ENCODE measurements at places on chromosomes 16 and 17.

DNA sequence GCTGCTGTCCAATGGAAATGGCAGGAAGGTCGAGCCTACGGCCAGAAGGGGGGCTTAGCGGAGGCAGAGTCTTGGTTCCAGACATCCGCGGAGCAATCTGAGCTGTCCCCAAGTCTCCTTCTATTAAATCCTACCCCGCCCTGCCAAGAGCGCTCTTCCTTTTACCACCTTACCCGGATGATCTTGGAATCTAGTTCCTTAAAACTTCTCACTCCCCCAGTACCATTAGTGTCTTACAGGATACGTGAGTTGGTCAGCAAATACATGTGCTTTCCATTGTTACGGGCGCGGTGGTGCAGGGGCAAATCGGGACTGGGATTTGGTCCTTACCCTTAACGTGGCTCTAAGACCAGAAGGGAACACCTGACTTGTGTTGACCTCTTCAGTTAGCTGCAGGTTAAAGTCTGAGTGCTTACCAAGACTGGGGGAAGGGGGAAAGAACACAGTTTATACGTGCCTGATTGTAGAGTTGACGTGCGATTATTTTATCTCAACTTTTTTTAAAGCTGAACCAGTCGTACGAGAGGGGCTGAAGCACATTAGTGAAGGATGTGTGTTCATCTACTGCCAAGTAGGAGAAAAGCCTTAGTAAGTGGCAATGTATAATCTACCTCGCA, 495 bp downstream of the TXNDC17 start:
- no peak for DNase-seq

- no peak for DNase-seq
These were observed 89.0 kb upstream of the TOB1 start for GRCh38 chr17:50955160-50955559.

DNA sequence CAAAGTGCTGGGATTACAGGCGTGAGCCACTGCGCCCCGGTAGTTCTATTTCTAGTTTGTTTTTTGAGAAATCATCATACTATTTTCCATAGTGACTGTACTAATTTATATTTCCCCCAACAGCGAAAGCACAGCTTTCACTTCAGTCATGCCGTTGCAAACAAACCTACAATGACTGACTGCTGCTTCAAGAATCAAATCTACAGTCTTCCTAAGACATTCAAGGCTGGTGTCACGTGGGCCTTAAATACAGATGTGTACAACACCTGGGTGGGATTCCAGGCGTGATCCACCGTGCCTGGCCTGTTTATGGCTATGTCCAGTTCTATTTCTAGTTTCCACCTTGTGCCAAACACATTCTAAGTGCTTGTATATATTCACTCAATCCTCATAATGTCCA, 72.0 kb downstream of the ABCC6 start:
- no peak for DNase-seq

GRCh38 chr17:44655983-44656710, at the start of gene MEIOC:
MEIOC (plus strand) TSS chr17:44656468; CDS start chr17:44656614, 146 bp downstream.
- no peak for DNase-seq

GRCh38 chr16:84836234-84836647, 16.5 kb downstream of the CRISPLD2 start:
- no peak for DNase-seq

- no peak for DNase-seq
These were observed 37.1 kb downstream of the MPRIP start for GRCh38 chr17:17079336-17079735.

- no peak for DNase-seq
These were observed 604.0 kb upstream of the KIF2B start for GRCh38 chr17:53218723-53219122.

DNA sequence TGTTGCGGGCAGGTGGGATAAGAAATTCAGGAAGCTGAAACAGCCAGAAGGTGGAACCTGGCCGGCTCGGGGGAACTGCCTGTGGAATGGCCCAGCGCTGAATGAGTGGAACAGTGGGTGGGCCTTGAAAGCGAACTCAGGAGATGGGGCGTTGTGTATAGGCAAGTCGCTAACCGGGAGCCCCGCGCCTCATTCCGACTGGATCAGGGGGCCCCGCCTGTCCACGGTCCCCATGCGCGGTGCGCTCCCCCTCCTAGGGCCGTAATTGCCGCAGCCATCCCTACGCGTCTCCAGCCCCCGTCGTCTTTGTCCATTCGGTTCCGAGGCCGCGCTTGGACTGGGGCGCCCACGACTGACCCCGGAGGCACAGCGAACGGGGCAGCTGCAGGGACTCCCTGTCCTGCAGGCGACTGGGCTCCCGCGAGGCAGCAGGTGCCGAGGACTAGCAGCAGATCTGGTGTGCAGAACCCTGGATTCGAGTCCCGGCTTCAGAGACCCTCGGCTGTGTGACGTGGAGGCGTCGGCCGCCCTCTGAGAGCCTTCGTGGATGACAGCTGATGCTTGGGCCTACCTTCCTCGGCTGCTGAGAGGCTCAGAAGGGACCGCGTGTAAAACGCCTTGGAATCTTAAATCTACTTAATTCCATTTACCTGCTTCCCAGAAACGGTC, 10.9 kb upstream of the CA4 start:
- DNase-seq, result no peak

- DNase-seq, result no peak
These were observed 525 bp downstream of the CD2BP2 start for GRCh38 chr16:30354423-30355143.

GRCh38 chr17:49646391-49647255, 31.3 kb downstream of the SPOP start:
- DNase-seq, result no peak

DNA sequence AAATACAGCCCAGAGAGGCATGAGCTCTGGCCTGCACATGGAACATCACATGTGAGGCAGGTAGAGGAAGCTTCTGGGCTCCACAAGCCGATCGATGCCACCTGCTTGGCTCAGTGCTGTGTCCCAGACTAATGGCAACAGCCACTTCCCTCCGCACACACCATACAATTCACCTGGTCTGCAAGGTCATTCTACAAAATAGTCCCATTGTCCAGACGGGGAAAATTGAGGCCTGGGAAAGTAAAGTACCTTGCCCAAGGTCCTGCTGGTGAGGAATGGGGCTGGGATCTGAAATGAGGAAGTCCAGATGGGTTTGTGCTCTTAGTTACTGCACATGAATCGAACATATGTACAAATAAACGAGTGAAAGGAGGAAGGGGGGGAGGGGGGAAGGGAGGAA, 88.0 kb downstream of the LITAF start:
- no peak for DNase-seq

DNA sequence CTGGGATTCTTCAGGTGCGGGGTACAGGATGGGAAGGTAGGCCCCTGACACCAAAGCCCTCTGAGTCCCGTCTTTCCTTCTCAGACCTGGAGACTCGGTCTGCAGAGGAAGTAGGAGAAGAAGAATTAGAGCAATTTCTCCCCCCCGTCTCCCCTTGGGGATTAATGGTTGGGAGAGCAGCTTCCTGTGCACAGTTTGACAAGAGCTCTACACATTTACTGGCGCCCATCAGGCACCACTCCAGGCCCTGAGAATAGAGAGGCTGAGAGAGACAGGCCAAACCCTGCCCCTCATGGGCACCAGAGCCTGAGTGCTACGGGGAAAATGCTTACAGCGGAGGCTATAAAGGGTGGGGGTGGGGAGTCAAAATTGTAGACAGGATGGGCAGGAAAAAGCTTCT, 3.5 kb upstream of the C16orf74 start:
- no peak for DNase-seq

DNA sequence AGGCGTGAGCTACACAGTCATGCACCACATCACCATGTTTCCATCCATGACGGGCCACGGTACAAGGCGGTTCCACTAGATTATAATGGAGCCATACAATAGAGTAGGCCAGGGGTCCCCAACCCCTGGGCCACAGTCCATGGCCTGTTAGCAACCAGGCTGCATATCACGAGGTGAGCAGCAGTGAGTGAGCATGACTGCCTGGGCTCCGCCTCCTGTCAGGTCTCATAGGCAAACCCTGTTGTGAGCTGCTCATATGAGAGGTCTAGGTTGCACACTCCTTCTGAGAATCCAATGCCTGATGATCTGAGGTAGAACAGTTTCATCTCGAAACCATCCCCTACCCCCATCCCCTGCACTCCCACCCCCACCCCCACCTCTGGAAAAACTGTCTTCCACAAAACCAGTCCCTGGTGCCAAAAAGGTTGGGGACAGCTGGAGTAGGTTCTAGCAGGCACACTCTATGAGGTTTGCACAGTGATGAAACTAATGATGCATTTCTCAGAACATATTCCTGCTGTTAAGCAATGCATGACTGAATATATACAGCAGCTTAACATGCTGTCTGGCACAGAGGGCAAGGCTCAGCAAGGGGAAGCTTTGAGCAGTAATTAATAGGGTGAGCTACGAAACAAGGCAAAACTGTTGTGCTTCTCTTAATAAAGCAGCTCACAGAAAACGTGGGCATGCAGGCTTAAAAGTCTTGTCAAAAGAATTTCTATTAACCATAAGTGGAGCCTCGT, 108.0 kb downstream of the VPS53 start:
- DNase-seq, result no peak

DNA sequence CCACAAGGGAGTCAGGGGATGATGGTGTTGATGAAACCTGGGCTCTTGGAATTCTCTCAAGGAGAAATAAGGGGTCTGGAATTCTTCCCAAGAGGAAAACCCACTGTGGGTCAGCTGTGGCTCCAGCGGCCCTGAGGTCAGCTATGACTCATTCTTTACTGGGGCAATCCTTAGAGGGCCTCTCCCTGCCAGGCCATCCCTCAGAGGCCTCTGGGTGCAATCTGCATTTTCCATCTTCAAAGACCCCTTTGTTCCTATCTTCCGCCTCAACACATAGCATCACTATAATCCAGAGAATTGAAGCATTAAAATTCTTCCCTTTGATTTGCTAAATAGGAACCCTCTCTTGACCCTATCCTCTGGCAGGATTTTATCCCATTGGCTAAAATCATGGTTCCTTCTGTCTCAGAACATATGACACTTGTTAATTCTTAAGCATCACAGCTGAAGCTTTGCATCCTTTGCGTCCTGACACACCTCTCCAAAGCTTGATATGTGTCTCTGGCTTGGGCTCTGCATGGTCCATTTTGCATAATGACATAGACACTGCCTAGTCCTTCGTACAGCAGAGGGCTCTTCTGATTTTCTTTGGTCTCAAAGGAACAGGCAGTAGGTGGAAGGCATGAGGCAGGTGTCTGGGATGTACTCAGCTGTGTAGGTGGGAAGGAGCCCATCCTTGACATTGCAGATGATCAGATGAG, 4.4 kb upstream of the KRT37 start:
- DNase-seq, result no peak

DNA sequence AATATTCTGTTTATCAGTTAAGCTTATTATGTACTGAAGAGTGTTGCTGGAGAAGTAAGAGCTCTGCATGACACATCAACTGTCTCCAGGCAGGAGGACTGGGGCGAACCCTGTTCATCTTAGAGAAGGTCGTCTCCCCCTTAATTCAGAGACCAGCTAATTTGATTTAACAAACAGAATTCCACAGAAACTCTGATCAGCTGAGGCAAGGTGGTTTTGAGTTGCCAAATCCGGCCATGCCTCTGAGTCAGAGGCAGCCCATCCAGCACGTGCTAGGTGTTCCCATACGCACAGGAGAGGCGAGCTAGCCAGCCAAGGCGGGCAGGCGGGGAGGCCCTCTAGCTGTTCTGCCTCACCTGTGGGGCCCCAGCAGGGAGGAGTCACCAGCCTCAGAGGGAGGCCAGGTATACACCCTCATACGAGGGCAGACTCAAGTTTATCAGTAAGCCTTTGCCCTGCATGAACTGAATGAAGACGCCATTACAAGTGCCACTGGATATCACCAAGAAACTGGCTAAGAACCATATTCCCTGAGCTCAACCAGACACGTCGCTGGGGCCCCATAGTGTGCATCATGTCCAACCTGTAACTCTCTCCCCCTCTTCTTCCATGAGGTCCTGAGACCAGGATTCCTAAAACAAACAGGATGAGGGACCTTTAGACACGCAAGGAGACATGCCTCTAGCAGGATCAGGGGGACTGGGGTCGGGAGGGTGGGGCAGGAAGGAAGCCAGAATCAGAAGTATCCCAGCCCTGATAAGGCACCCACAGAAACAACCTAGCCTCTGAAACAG, 25.7 kb downstream of the STAT5A start:
- DNase-seq, result no peak

All from activated CD4-positive, alpha-beta T cell treated with anti-CD3 and anti-CD28 coated beads for 1 hour (primary cell).